ENCODE measurements at places on chromosomes 13 and 19. TPM values are rescaled to one million over a fixed set of nuclear protein-coding genes. Genes with fewer than 3 reads are reported as not detected.

GRCh38 chr13:49098198-49098597, 121.9 kb upstream of the MLNR start:
- peak; percentile 45 for DNase-seq

- DNase-seq = no peak
These were observed 7.1 kb downstream of the SMG9 start for GRCh38 chr19:43747557-43748204.

The CD37 gene
- 11.0 TPM for total RNA-seq

- no peak for DNase-seq
These were observed 2.8 kb upstream of the TPM4 start for GRCh38 chr19:16073481-16073880.

The RFPL4AL1 gene
- not detected for total RNA-seq

DNA sequence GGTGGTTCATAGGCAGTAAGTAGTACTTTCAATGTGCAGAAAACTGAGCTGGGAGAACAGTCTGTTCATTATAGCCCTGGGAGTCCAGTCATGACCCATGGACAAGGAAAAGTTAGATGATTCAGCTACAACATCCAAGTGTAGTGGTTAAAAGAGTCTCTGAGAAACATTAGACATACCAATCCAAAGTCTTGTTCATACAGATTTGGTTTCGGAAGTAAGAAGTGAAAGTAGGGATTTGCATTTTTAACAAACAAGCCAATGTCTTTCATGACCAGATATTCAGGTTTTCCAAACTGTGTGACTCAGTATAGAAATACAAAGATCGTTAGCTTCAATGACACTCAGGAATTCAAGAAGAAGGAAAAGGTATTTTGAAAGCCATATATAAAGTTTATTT, 345.3 kb downstream of the SLITRK1 start:
- DNase-seq = no peak

DNA sequence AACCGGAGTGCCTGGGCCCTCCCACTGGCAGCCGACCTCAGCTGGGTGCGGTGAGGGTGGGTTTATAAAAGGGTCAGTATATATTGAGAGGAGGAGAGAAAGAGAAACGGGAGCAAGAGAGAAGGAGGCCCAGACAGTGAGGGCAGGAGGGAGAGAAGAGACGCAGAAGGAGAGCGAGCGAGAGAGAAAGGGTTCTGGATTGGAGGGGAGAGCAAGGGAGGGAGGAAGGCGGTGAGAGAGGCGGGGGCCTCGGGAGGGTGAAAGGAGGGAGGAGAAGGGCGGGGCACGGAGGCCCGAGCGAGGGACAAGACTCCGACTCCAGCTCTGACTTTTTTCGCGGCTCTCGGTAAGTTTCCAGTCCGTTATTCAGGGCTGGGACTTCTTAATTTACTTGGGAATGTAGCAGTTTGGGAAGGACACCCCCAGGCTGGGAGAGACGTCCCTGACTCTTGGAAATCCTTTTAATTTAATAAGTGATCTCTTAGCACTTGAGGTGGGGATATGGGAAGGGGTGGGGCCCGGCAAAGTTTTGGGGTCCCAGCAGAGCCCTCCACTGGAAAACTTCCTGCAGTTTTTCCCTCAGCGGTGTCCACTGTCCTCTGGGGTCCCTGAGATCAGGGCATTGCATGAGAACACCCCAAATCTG, at the start of gene EMP3:
TSS of gene EMP3 (plus strand) at position 288 of the 646 bp plus-strand sequence. CDS start 1,293 bp downstream, outside the sequence.
- DNase-seq = peak; percentile 84

The OR7D2 gene
- not detected for total RNA-seq

GRCh38 chr19:33404506-33405253, 31.2 kb downstream of the CEBPG start:
- no peak for DNase-seq

The DLL3 gene
- total RNA-seq = not detected

The ZNF540 gene
- total RNA-seq = 8.1 TPM

- no peak for DNase-seq
These were observed 952.1 kb upstream of the MIR17HG start for GRCh38 chr13:90395348-90395747.

DNA sequence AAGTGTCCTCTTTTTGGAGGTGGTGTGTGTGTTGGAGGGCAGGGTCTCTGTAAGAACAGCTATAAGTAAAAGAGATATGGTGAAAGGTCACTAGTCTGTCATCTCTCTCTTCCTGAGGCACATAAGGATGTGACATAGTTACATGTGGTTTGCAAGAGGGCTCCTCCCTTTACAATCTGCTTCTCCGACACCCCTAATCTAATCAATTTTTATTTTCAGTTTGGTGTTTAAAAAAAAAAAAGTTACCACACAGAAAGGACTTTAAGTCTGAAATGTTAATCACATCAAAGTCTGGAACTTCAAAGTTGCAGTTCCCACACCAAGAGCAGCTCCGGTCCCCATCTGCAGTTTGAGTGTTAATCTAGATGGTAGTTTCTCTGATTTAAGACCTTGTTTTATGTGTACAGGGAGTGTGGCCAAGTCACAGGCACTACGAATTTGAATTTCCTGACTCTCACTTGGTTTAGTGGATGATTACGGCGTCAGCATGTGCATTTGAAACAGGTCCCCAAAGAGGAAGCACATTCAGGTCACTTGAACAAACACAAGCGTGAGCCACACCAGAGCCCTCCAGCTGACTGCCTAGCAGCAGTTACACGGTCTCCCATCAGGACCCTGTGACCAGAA, 53.1 kb downstream of the FOXO1 start:
- no peak for DNase-seq

DNA sequence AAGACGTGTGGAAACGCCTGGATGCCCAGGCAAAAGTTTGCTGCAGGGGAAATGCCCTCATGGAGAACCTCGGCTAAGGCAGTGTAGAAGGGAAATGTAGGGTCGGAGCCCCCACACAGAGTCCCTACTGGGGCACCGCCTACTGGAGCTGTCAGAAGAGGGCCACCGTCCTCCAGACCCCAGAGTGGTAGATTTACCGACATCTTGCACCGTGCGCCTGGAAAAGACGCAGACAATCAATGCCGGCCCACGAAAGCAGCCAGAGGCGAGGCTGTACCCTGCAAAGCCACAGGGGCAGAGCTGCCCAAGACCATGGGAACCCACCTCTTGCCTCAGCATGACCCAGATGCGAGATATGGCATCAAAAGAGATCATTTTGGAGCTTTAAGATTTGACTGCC, 7.0 kb upstream of the EDNRB start:
- no peak for DNase-seq

DNA sequence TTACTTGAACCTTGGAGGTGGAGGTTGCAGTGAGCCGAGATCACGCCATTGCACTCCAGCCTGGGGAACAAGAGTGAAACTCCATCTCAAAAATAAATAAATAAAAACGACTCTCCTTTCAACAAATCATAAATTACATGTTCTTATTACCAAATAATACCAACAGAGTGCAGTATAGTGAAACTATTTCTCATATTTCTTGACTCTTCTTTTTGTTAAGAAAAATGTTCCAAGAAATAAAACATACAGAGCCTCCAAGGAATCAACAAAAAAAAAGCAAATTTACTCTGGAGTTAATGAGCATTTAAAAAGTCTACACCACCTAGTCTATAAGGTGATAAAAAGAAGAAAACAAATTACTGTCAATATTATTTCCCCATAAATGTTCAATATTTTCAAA, 188.8 kb downstream of the KLF12 start:
- no peak for DNase-seq

GRCh38 chr19:38032151-38032550, 125.1 kb downstream of the SIPA1L3 start:
- DNase-seq = no peak
